ENCODE measurements at places on chromosomes 1 and 21. TPM values are rescaled to one million over a fixed set of nuclear protein-coding genes. Genes with fewer than 3 reads are reported as not detected.
A peak's percentile ranks its signal among the peaks of the same experiment; 100 is the strongest.

The LRRC39 gene
- 213 TPM for polyA plus RNA-seq

The LDLRAD1 gene
- polyA plus RNA-seq, result not detected

The DENND2C gene
- polyA plus RNA-seq, result 10.1 TPM

The MAP10 gene
- polyA plus RNA-seq, result 2.9 TPM

The SF3B4 gene
- 41.1 TPM for polyA plus RNA-seq

- no peak for DNase-seq
These were observed 233.2 kb upstream of the FMN2 start for GRCh38 chr1:239858529-239858928.

- no peak for DNase-seq
These were observed 642.8 kb downstream of the KCNT2 start for GRCh38 chr1:195965475-195965874.

- DNase-seq, result no peak
These were observed 3.1 kb downstream of the KCTD3 start for GRCh38 chr1:215569986-215570824.

GRCh38 chr21:37416914-37417313 lies 50.3 kb downstream of the DYRK1A start:
- no peak for DNase-seq

DNA sequence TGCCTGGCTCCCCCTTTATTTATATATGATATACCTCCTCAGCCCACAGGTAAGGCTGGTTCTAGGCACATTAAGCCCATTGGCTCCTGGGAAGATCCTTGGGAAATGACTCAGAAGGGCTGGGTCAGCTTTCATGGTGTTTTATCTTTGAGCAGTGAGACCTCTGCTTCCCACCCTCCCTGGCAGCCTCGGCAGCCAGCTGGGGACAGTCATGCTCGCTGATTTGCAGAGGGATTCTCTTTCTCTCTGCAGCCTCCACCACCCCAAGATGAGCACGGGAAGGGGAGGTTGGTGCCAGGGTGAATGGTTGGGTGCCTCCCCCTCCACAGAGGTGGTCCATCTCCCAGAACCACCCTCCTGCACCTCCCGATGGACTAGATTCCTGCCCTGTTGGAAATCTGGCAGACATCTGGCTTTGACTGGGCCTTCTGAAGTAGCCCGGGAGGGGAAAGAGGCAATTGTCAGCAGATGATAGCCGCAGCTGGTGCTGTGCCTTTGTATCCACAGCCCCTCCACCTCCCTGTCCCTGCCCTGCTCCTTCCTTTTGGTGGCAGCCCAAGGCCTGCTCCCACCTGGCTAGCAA lies 24.6 kb downstream of the IER5 start:
- no peak for DNase-seq

DNA sequence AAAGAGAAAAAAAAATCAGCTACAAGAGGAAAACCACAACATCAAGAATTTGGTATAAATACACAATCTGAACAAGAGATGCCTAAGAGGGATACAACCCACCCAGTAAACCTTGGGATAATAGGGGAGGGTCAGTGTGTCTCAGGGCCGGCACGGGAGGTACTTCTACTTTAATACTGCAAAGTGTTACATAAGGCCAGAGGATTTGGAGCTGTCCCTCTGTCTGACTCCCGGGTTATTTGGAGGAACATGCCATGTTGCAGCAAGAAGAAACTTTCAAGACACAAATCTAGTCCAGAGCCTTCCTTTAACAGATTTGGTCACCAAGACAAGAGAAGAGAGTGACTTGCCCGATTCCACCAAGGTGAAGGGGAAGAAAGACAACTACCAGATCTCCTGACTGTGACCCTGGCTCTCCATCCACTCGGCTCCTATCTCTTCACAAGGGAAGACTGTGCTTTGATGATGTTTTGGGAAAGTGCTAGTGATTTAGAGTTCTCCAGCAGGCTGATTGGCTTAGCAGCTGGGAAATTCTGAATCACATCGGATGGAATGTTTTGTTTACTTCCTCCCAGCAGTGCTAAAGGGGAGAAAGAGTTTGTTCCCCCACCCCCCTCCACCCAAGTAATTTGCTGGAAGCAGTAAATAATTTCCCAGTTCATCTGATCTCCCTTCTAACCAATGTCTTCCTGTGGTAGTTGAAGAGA lies 29.3 kb downstream of the SGIP1 start:
- peak; percentile 12 for DNase-seq

GRCh38 chr1:50488876-50489275 lies 65.6 kb upstream of the DMRTA2 start:
- DNase-seq, result no peak

- DNase-seq, result no peak
These were observed 158.8 kb downstream of the DAB1 start for GRCh38 chr1:57265104-57265503.

DNA sequence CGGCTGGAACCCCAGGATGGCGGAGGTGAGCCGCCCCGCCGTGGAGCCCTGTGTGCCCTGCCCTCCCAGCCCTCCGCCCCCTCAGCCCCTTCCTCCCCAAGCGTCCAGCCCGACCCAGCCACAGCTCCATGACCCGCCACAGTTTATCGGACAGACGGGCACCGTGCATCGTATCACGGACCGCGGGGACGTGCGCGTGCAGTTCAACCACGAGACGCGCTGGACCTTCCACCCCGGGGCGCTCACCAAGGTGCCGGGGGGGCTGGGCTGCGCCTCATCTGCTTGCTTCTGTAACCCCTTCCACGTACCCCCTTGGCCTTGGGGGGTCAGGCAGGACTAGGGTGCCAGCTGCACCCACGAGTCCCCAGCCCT lies 6.6 kb upstream of the MMP23B start:
- no peak for DNase-seq

DNA sequence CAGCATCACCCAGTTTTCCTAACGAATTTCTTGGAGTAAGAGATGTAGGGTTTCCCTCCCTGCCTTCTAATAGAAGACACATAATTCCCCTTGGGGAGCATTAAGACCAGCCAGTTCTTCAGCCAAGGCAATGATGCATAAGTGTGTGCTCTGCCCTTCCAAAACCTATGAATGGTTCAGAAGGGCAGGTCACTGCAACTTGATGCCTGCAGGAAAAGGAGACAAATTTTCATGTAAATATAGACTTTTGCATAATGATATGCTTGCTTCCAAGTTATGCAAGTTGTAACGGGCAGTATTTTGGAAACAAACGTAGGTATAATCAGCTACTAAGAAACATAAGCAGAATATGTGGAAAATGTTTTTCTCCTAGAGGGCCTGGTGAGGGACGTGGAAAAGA lies 31.6 kb downstream of the PTGS2 start:
- no peak for DNase-seq

DNA sequence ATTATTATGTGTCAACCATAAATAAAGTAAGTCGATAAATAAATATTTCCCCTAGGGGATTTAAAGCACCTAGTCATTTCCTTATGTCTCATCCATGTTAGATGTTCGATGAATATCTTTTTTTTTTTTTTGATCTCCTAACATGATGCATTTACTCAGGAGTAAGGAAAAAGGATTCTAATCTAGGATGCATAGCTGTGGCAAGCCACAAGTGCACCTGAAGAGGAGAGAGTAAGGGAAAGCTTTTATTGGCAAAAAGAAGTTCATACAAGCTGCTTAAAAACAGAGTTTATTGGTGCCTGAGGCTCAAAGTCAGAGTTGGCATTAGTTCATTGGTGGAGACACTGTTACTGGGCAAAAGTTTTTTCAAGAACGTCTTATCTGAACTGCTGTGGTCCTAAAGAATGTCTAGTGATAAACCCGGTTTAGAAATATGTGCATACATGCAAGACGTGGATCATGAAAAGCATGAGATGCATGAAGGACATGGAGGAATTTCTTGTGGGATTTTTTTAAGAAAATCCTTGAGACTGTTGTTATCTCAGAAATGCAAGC lies 51.7 kb downstream of the SWT1 start:
- DNase-seq, result no peak

DNA sequence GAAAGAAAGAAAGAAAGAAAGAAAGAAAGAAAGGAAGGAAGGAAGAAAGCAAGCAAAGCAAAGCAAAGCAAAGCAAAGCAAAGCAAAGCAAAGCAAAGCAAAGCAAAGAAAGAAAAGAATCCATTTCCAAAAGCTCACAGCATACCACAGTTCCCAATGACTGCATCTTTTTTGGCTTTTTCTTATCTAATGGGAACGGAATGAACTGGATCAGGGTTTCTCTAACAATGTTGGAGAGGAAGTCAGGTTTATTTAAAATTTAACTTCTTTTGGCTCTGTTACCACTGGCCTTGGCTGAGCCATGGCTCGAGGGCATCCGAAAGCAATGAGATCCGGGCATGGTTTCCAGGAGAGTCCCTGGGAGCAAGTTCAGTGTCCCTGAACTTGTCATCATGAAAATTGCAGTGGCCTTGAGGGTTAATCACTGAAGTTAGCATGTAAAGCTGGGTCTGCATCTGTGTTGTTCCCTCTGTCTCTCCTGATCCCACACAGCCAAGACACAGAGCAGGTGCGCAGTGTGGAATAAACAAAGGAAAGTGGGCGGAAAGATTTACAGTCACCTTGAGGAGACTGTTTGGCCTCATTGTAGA lies 34.6 kb upstream of the CTPS1 start:
- DNase-seq, result no peak

All from hindlimb muscle (tissue), 1 donor.